Bronchus fibroblast of lung (primary cell): ENCODE measurements at places on chromosomes 1 and 21. TPM values are rescaled to one million over a fixed set of nuclear protein-coding genes. Genes with fewer than 3 reads are reported as not detected.

GPR137B gene
- 7.1 and 14.0 TPM in 2 replicates for total RNA-seq

VANGL1 gene
- 8.6 and 11.1 TPM in 2 replicates for total RNA-seq

SAMD11 gene
- 1.8 and 2.5 TPM in 2 replicates for total RNA-seq

PLA2G2F gene
- not detected in 2 replicates for total RNA-seq

TMEM82 gene
- not detected in 2 replicates for total RNA-seq

C1orf226 gene
- total RNA-seq, result 0.50 and 0.59 TPM in 2 replicates
